ENCODE measurements at places on chromosomes 2 and 18.

DNA sequence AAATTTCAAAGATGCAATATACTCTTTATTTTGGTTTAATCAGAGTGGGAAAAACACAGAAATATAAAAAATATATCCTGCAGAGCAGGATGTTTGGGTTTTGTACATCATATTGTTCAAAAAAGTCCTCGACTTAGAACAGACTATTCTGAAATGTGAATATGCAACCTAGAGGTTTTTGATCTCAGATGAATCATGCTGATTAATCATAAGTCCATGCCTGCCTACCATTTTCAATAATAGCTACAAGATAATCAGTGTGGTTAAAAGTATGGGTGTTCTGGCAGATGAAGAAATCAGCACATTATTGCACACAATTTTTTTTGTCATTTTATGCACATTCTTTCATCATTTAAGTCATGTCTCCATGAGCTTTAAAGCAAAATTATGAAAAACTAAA is 1261.0 kb upstream of the NXPH2 start:
- H3K27me3 ChIP-seq, result no peaks in the 10 kb centered on the region
- H3K27ac ChIP-seq, result no peak overlapping the region
- H3K4me3 ChIP-seq, result no peak overlapping the region

DNA sequence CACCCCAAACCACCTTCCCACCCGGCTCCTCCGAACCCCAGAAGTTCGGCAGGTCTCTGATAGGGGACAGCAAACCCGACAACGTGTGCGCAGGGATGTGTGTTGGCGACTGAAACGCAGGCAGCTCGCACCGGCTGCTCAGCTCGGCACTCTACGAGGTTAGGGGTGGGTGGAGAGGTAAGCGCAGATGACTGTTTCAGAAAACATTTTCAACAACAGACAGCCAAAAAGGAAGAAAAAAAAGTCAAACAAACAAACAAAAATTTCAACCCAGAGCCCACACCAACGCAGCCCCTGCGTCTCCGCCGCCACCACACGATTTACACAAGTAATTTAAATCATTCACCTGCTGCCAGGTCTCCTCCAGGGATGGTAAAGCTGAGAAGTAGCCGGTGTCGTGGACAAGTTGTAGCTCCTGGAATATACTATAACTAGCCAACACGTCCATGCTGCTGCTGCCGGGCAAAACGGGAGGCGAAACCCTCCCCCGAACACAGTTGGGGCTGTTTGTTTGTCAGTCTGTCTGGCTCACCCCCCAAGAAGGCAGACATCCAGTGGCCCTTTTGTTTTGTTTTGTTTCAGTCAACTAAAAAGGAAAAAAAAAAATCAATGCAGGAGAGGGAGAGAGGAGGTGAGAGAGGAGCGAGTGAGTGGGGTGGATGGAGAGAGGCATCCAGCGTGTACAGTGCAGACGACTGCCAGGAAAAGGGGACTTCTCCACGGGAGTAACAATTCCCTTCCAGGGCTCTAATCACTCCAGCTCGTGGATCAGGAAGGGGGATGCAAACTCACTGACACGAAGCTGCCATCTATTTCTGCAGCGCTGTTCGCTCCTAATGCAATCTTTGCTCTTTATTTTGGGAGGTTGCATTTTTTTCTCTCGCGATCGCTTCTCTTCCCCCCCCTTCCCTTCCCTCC is at the start of gene KLF7:
Gene KLF7 (minus strand): TSS at position 828 of the 918 bp plus-strand sequence. CDS start 380 bp downstream, at position 448.
- peak within 1 kb of the TSS; percentile 84 for H3K4me3 ChIP-seq
- peak; percentile 18 for DNase-seq
- H3K4me1 ChIP-seq, result peaks cover 11% of the 10 kb centered on the region
- peak within 1 kb of the TSS; percentile 85 for H3K27ac ChIP-seq
- H3K36me3 ChIP-seq, result no peaks in the 10 kb centered on the region
- no peaks in the 10 kb centered on the region for H3K27me3 ChIP-seq

- no peaks in the 10 kb centered on the region for H3K27me3 ChIP-seq
- no peaks in the 10 kb centered on the region for H3K36me3 ChIP-seq
- H3K27ac ChIP-seq, result no peak overlapping the region
- H3K4me1 ChIP-seq, result peaks cover 9% of the 10 kb centered on the region
- DNase-seq, result no peak
Observed at GRCh38 chr2:218329027-218329825, 27.4 kb upstream of the CATIP start.

DNA sequence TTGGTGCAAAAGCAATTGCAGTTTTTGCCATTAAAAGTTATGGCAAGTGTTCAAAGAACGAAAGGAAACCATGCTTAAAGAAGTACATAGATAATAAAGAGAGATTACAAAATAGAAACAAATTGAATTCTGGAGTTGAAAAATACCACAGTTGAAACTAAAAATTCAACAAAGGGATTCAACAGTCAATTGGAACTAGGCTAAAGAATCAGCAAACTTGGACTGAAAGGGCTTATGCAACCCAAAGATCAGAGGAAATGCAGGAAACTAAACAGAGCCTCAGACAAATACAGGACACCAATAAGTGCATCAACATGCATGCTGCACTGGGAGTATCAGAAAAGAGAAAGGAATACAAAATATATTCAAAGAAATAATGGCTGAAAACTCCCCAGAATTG is 40.3 kb downstream of the UXS1 start:
- H3K36me3 ChIP-seq, result peaks cover 36% of the 10 kb centered on the region
- no peak for DNase-seq
- peaks cover 37% of the 10 kb centered on the region for H3K4me1 ChIP-seq
- no peak overlapping the region for H3K4me3 ChIP-seq

- no peaks in the 10 kb centered on the region for H3K36me3 ChIP-seq
- H3K4me3 ChIP-seq, result no peak overlapping the region
- peak overlapping the region; percentile 14 for H3K27ac ChIP-seq
Observed at GRCh38 chr2:215831296-215831913, 181.9 kb downstream of the MREG start.

- no peaks in the 10 kb centered on the region for H3K36me3 ChIP-seq
- DNase-seq, result no peak
- H3K27me3 ChIP-seq, result no peaks in the 10 kb centered on the region
- no peak overlapping the region for H3K27ac ChIP-seq
- peaks cover 7% of the 10 kb centered on the region for H3K4me1 ChIP-seq
Observed at GRCh38 chr18:61891894-61892293, 913 bp downstream of the RNF152 start.

- H3K27ac ChIP-seq, result no peak overlapping the region
- H3K27me3 ChIP-seq, result no peaks in the 10 kb centered on the region
- DNase-seq, result no peak
- no peak overlapping the region for H3K4me3 ChIP-seq
- H3K4me1 ChIP-seq, result peaks cover 12% of the 10 kb centered on the region
- H3K36me3 ChIP-seq, result no peaks in the 10 kb centered on the region
Observed at GRCh38 chr2:113112871-113113270, 14.5 kb upstream of the IL1RN start.

- DNase-seq, result peak; percentile 23
- H3K4me1 ChIP-seq, result no peaks in the 10 kb centered on the region
- H3K4me3 ChIP-seq, result no peak overlapping the region
- no peak overlapping the region for H3K27ac ChIP-seq
- no peaks in the 10 kb centered on the region for H3K27me3 ChIP-seq
Observed at GRCh38 chr2:37005118-37005868, 39.0 kb upstream of the STRN start.

- no peak for DNase-seq
- no peaks in the 10 kb centered on the region for H3K36me3 ChIP-seq
- H3K4me3 ChIP-seq, result no peak overlapping the region
- H3K27ac ChIP-seq, result no peak overlapping the region
- H3K4me1 ChIP-seq, result no peaks in the 10 kb centered on the region
Observed at GRCh38 chr2:9347411-9347881, 75.9 kb downstream of the ITGB1BP1 start.

- no peak overlapping the region for H3K4me3 ChIP-seq
- no peak overlapping the region for H3K27ac ChIP-seq
- H3K36me3 ChIP-seq, result no peaks in the 10 kb centered on the region
- DNase-seq, result no peak
- no peaks in the 10 kb centered on the region for H3K4me1 ChIP-seq
Observed at GRCh38 chr2:41955316-41956043, 92.3 kb upstream of the PKDCC start.

GRCh38 chr18:35172451-35173035 is 68.3 kb upstream of the ZNF397 start:
- peaks cover 5% of the 10 kb centered on the region for H3K4me1 ChIP-seq
- no peak for DNase-seq
- no peaks in the 10 kb centered on the region for H3K27me3 ChIP-seq
- H3K36me3 ChIP-seq, result no peaks in the 10 kb centered on the region
- H3K27ac ChIP-seq, result no peak overlapping the region

- H3K4me3 ChIP-seq, result no peak overlapping the region
- no peaks in the 10 kb centered on the region for H3K27me3 ChIP-seq
- DNase-seq, result no peak
Observed at GRCh38 chr2:60213865-60214625, 339.4 kb downstream of the BCL11A start.

DNA sequence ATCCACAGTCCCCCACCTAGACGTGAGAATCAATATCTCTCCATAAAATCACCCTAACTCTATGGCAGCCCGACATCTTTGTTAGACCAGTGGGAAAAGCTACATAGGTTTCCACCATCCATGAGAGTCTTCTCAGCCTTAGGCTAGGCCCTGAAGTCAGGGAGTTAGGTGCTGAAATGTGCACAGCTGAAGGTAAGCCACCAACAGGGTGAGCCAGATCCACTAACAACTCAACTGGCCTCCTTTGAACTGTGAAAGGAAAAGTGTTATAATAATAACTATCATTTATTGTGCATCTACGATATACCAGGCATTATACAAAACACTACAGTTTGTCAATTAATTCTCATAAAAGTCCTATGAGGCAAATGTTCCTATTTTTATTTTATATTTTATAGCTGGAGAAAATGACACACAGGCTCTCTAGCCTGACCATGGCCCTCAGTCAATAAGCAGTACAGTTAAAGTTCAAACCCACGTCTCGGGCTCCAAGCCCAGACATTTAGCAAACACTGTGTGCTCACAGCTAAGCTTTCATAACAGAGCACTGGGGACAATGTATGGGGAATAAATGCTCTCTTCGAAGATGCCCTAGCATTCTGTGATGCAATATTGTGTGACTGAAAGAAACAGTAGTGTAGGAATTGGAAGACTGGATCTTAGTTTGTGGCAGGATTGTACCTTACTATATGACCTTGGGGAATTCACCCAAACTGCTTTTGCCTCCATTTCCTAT is 11.2 kb upstream of the CYP27C1 start:
- H3K36me3 ChIP-seq, result no peaks in the 10 kb centered on the region
- H3K4me1 ChIP-seq, result no peaks in the 10 kb centered on the region
- no peaks in the 10 kb centered on the region for H3K27me3 ChIP-seq
- no peak for DNase-seq

GRCh38 chr2:63719052-63719451 is 122.6 kb upstream of the UGP2 start:
- H3K4me1 ChIP-seq, result no peaks in the 10 kb centered on the region

DNA sequence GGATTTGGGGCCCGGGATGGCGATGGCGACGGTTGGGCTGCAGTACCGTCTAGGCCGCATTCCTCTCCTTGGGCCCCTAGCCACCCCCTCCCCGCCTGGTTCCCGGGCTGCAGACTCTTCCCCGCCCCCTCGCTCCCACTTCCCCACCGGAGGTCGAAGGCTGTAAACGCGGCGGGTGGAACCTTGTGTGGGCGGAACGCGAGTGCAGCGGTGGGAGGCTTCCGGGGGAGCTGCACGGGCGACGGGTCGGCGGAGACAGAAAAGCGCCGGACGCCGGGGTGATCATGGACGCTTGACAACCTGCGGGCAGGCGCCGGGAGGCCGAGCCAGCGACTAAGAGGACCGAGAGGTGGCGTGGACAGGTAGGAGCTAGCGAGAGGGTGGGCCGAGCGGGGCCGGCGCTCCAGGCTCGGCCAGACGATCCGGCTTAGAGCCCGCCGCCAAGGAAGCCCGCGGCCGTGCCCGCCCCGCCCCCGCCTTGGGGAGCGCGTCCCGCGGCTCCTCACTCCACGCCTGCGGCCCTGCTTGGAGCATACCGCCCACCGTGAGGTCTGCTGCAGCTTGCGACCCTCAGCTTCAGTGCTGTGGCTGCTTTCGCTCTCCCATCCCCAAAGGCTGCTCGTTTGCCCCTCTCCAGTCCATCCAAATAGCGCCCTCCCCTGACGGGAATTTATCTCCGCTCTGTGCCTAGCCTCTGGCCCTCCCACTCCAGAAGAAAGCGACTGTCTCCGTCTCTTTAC is at the start of gene COPS7B:
Gene COPS7B (plus strand): TSS at position 269 of the 740 bp plus-strand sequence. CDS start 2,126 bp downstream, outside the sequence.
- peaks cover 37% of the 10 kb centered on the region for H3K4me1 ChIP-seq
- H3K27ac ChIP-seq, result peak within 1 kb of the TSS; percentile 41
- H3K4me3 ChIP-seq, result peak within 1 kb of the TSS; percentile 83

GRCh38 chr2:8394569-8395359 is 287.1 kb upstream of the ID2 start:
- no peak for DNase-seq
- no peaks in the 10 kb centered on the region for H3K4me1 ChIP-seq
- no peaks in the 10 kb centered on the region for H3K27me3 ChIP-seq
- H3K27ac ChIP-seq, result no peak overlapping the region
- no peak overlapping the region for H3K4me3 ChIP-seq
- no peaks in the 10 kb centered on the region for H3K36me3 ChIP-seq

GRCh38 chr2:17615728-17616351 is 75.3 kb downstream of the VSNL1 start:
- no peaks in the 10 kb centered on the region for H3K4me1 ChIP-seq
- H3K27me3 ChIP-seq, result no peaks in the 10 kb centered on the region
- no peak overlapping the region for H3K27ac ChIP-seq
- no peak overlapping the region for H3K4me3 ChIP-seq

GRCh38 chr2:3284657-3285630 is 92.7 kb downstream of the EIPR1 start:
- no peak for DNase-seq
- no peaks in the 10 kb centered on the region for H3K27me3 ChIP-seq
- H3K27ac ChIP-seq, result no peak overlapping the region
- peaks cover 5% of the 10 kb centered on the region for H3K36me3 ChIP-seq
- no peaks in the 10 kb centered on the region for H3K4me1 ChIP-seq

DNA sequence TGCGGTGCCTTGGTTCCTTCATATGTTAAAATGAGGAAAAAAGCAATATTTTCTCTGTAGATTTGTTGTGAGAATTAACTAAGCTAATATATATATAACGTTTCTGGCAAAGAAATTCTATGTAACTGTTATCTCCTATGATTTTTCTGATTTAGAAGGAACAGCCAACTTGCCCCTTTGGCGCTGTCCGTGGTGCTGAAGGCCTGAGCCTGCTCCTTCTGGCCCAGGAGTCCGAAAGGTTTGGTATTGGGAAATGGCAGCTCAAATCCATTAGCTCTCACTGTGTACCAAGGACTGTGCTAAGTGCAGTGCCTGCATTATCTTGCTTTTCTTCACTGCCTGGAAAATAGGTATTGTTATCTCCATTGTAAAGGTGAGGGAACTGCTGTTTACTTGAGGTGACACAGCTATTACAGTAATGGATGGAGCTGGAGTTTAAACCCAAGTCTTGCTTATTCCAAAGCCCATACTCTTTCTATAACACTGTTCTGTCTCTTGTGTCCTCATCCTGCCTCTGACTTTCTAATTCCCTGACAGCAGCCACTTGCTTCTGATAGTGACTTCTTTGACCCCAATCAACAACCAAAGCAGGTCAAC is 52.2 kb downstream of the C1QL2 start:
- no peak overlapping the region for H3K27ac ChIP-seq
- no peak for DNase-seq
- H3K4me3 ChIP-seq, result no peak overlapping the region

GRCh38 chr2:26521054-26521912 is 43.4 kb upstream of the OTOF start:
- H3K27ac ChIP-seq, result no peak overlapping the region
- no peaks in the 10 kb centered on the region for H3K36me3 ChIP-seq
- peaks cover 19% of the 10 kb centered on the region for H3K4me1 ChIP-seq
- DNase-seq, result no peak
- H3K27me3 ChIP-seq, result peaks cover 3% of the 10 kb centered on the region

- peaks cover 3% of the 10 kb centered on the region for H3K4me1 ChIP-seq
Observed at GRCh38 chr2:74922592-74923227, 35.7 kb upstream of the POLE4 start.

- H3K4me1 ChIP-seq, result peaks cover 23% of the 10 kb centered on the region
- H3K27me3 ChIP-seq, result no peaks in the 10 kb centered on the region
- peaks cover 15% of the 10 kb centered on the region for H3K36me3 ChIP-seq
- peak; percentile 25 for DNase-seq
- no peak overlapping the region for H3K4me3 ChIP-seq
Observed at GRCh38 chr2:230762317-230762896, 49.8 kb downstream of the CAB39 start.
